ENCODE measurements at places on chromosomes 2 and 18. TPM values are rescaled to one million over a fixed set of nuclear protein-coding genes. Genes with fewer than 3 reads are reported as not detected.

DNA sequence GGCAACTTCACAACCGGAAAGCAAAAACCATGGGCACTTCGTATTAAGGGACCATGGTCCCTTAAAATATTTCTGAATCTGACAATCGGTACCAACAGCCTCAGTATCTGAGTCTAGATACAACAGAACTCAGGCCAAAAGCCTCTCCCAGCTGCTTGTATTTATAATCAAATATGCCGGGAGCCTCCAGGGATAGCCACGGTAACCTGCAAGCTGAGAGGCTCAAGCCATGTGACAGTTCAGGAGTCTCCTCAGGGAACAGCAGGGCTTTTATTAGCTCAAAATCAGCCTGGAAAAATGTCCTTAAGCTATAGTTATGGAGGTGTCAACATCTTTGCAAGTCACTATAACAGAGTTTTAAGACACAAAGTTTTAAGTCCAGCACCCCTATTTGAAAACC, 352.8 kb upstream of the GYPC start:
- no peak for DNase-seq

DNA sequence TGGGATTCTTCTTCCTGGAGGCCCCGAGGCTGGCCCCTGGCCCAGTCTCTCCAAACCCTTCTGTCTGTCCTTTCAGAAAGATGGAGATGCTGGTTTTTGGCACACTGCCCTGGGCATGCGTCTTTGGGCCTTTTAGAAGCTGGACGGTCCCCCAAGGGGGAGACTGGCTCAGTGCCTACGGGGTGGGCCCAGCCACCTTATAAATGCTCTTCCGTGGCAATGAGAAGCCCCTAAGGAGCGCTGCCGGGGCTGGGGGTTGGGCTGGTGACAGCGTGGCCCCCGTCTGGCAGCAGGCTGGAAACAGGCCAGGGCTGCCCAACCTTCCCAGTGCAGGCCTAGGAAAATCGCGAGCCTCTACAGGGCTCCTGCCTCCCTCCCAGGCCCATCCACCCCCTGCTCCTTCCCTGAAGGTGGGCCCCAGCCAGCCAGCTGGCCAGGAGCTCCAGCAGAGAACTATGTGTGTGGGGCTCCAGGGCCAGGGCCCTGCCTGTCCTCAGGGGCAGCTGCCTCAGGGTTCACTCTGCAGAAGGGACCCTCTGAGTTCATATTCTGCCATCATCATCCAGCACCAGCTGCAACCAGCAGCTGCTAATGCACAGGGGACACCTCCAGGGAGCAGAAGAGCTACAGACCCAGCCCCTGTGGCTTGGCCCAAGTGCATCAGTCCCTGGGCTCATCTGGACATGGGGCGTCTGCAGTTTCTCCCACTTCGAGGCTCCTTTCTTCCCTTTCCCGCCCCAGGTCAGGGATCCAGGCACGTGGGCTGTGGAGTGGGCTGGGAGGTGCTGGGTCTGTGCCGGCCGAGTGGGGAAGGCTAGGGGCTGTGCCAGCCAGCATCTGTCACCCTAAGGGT, 107.6 kb upstream of the OTOS start:
- DNase-seq, result no peak

GRCh38 chr2:95158891-95159619, 593 bp downstream of the ZNF514 start:
- no peak for DNase-seq

DNA sequence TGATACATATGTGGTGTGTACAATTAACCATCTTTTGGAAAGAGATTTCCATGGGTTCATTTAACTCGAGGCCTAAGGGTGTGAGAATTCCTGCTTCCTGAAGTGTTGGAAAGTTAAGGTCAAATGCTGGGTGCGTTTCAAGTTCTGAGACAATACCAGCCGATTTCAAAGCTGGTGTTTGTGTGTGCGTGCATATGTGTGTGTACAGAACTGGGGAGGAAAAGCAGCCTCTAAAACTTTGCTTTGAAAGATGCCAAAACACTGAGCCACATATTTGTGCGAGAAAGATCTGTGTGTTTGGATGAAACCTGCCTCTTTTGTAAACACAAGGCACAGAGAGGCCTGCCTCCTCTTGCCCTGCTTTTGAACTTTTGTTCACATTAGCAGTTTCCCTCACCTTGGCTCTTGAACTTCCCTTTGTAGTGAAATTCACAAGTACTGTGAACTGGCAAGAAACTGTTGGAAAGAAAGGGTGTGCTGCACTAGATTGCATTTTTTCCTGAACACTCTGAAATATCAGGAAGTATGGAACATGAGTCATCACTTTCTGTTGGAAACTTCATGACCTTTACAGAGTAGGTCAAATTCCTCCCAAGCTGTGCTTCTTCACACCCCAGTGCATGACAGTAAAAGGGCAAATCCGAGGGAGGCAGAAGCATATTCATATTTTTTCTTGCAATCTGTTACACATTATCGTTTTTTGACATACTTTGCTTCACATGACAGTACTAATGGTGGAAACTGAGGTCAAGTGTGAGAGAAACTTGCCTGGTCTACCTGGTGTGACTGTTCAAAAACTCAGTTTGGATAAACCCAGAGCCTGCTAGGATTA, 20.0 kb upstream of the CAVIN2 start:
- no peak for DNase-seq

GRCh38 chr18:74273394-74273793, 18.4 kb downstream of the CYB5A start:
- no peak for DNase-seq

GRCh38 chr18:46756025-46756558, 761 bp downstream of the ST8SIA5 start:
- DNase-seq, result no peak

DNA sequence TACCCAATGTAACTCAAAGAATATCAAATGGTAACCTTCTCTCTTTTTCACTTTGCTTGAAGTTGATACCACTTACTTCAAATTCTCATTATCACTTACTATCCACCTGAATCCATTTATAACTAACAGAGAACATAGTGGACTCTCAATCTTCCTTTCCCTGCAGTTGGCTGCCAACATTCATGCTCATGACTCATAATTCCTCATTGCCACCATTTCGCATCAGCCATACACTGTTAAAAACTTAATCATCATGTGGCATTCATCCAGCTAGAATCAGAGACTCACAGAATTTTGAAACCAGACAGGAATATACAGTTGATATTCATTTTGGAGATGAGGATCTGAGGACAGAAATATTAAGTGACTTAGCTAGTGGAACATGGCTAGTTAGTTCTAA, 56.8 kb downstream of the SLC4A10 start:
- DNase-seq, result no peak

DNA sequence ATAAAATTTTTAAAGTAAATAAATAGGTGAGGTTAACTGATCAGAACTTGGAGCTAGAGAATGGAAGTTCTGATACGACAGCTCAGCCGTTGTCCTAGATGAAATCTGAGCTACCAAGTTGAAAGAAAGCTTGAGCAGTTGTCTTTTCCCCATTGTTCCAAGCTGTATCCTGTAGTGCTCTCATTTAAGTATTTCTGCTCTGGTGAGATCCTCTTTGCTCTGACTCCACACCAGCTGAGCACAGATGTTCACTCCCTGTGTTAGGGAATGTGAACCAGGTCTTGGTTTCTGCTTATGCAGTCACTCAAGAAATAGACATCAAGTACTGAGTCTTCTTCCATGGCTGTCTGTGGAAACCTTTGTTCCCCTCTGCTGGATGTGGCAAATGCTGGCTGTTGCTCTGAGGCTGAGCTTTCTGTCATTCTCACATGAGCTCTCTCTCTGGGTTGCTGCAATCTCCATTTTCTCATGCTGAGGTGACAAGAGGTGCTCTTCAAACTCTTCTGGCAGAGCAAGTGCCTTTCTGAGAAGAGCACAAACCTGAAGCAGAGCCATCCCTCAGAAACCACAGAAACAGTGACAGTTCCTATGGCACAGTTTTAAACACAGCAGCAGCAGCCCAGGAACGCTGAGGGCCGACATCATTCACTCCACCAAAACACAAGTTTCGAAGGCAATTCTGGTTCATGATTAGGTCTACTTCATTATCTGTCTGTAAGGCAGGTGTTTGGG, 194.1 kb downstream of the SP3 start:
- DNase-seq, result no peak

The ABCG5 gene
- not detected for total RNA-seq

The B4GALT6 gene
- total RNA-seq, result 2.5 TPM

The MAPK4 gene
- total RNA-seq, result 0.19 TPM

- no peak for DNase-seq
Measured at GRCh38 chr2:67510745-67511144, 113.6 kb downstream of the ETAA1 start.

DNA sequence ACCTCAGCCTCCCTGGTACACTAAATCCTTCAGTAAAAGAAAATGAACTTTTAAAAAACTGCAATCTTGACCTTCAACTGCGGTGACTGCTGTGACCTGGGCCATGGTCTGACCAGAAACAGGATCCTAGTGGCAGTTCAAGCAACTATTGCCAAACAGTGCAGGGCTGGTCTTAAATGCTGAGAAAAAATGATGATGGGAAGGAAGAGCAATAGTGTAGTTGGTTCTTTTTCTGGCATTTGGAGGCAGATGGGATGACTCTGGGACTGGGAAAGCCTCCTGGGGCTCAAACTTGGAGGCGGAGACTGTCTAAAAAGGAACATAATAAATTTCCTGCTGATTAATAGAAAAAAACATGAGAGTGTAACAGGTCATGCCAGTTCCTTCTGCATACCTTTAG, 45.4 kb downstream of the CHN1 start:
- DNase-seq, result no peak

GRCh38 chr2:11681722-11682589, 12.0 kb upstream of the NTSR2 start:
- DNase-seq, result no peak

DNA sequence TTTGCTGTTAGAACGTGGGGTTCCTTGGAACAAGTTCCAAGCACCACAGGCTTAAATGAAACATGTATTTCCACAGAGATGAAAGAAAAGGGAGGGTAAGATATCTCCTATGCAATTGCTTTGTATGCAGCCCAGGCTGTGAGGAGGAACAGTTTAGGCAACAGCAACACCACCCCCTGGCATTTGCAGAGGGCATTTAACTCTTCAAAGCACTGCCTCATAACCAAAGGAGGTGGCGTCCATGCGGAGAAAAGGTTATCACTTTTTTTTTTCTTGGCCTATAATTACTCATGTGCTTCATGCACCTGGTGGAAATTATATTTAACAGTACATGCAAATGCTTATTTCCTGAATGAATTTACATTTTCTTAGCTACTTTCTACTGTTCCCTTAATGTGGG, 286.0 kb downstream of the LPIN1 start:
- no peak for DNase-seq

DNA sequence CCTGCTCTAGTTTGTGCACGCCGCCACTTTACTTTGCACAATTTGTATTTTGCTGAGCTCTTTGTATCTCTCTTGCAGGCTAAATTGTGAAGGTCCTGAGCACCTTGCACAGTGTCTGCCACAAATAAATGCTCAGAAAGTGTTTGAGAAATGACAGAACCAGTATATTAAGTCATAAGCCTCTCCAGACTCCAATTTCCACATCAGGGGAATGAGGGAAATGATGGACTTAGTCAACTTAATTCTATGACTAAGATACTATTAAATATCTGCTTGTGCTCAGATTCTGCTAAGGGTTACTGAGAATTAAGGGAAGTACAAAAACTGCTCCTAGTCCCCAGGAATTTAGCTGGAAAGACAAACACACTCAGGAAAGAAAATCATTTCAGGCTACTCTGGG, 239.1 kb upstream of the SLC14A2 start:
- DNase-seq, result no peak

The SAG gene
- not detected for total RNA-seq

DNA sequence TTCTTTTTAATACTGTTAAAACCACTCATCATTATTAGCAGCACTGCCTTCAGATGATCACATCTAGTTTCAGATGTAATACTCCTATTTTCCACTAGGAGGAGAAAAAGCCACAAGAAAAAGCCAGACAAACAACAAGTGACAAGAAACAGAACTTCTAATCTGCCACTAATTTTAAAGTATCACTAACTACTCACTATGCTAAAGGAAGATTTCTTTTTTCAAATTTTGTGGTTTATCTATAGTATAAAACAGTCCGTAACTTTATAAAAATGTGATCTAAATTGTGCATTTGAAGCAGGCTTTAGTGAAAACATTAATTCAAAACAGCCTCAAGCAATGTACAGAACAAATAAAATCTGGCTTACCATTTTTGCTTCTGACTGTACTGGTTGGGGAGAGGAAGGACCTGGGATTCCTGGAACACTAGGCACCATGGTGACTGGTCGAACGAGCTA, 56.8 kb downstream of the ATF2 start:
- no peak for DNase-seq

The CTNNA2 gene
- total RNA-seq, result not detected

- no peak for DNase-seq
Measured at GRCh38 chr2:109134741-109135358, 5.8 kb downstream of the SH3RF3 start.

DNA sequence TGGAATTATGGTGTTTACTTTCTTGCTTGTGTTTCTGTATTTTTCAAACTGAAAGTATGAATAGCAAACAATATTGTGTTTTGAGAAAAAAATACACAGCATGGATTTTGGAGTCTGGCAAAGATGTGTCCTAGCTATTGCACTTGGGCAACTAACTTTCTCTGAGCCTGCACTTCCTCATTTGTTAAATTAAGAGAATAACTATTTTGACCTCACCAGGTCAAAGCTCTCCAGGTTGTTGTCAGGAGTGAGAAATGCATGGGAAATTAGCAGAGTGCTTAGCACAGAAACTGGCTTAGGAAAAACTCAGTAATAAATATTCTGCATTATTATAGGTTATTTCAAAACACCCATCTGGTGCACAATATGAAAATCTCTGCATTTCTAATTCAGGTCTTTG, 28.2 kb downstream of the LYPD1 start:
- DNase-seq, result no peak

GRCh38 chr2:237408335-237409000, 5.5 kb downstream of the COL6A3 start:
- DNase-seq, result no peak

GRCh38 chr2:214543386-214543955, 132.6 kb downstream of the VWC2L start:
- DNase-seq, result no peak

DNA sequence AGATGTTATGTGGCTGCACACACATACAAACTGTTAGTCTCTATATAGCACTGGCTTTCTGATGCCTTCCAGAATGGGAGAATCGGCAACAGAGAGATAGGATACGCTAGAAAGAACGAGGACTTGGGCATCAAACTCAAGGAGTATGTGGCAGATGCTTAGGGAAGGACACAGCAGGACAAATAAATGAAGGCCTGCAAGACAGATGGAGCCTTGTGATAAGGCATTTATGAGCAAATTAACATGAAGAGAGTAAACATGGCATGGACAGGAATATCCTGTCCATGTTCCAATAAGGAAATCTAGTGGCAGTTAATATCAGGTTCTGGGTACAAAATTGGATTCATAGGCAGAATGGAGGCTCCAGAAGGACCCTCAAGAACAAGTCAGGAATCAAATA, 136.9 kb downstream of the SLC4A10 start:
- DNase-seq, result no peak

GRCh38 chr2:54310961-54311360, 54.9 kb upstream of the TSPYL6 start:
- DNase-seq, result no peak
